Colonic mucosa (tissue), 4 donors: ENCODE measurements at places on chromosomes 2 and 18. TPM values are rescaled to one million over a fixed set of nuclear protein-coding genes. Genes with fewer than 3 reads are reported as not detected.

The HK2 gene
- 396 TPM for total RNA-seq

- no peak overlapping the region for H3K4me3 ChIP-seq
- no peaks in the 10 kb centered on the region for H3K4me1 ChIP-seq
- no peak overlapping the region for H3K27ac ChIP-seq
- H3K27me3 ChIP-seq = no peaks in the 10 kb centered on the region
- DNase-seq = no peak
These were observed 407.8 kb downstream of the CDH2 start for GRCh38 chr18:27769152-27769551.

- no peak overlapping the region for H3K4me3 ChIP-seq
- H3K4me1 ChIP-seq = no peaks in the 10 kb centered on the region
- no peaks in the 10 kb centered on the region for H3K36me3 ChIP-seq
- H3K27ac ChIP-seq = no peak overlapping the region
- H3K27me3 ChIP-seq = no peaks in the 10 kb centered on the region
- no peak for DNase-seq
These were observed 258.8 kb downstream of the ZNF521 start for GRCh38 chr18:25093141-25093540.

The SP140 gene
- total RNA-seq = 2.2 TPM

The C1GALT1C1L gene
- 0.22 TPM for total RNA-seq

- no peaks in the 10 kb centered on the region for H3K27me3 ChIP-seq
- no peaks in the 10 kb centered on the region for H3K4me1 ChIP-seq
- H3K4me3 ChIP-seq = no peak overlapping the region
- DNase-seq = no peak
These were observed 18.0 kb upstream of the ARHGAP28 start for GRCh38 chr18:6711467-6711866.

- H3K27me3 ChIP-seq = no peaks in the 10 kb centered on the region
- H3K36me3 ChIP-seq = no peaks in the 10 kb centered on the region
These were observed 1291.6 kb upstream of the GYPC start for GRCh38 chr2:125364192-125364983.

- H3K4me3 ChIP-seq = no peak overlapping the region
- no peak overlapping the region for H3K27ac ChIP-seq
- H3K27me3 ChIP-seq = no peaks in the 10 kb centered on the region
These were observed 266.6 kb downstream of the ETAA1 start for GRCh38 chr2:67663776-67664175.

DNA sequence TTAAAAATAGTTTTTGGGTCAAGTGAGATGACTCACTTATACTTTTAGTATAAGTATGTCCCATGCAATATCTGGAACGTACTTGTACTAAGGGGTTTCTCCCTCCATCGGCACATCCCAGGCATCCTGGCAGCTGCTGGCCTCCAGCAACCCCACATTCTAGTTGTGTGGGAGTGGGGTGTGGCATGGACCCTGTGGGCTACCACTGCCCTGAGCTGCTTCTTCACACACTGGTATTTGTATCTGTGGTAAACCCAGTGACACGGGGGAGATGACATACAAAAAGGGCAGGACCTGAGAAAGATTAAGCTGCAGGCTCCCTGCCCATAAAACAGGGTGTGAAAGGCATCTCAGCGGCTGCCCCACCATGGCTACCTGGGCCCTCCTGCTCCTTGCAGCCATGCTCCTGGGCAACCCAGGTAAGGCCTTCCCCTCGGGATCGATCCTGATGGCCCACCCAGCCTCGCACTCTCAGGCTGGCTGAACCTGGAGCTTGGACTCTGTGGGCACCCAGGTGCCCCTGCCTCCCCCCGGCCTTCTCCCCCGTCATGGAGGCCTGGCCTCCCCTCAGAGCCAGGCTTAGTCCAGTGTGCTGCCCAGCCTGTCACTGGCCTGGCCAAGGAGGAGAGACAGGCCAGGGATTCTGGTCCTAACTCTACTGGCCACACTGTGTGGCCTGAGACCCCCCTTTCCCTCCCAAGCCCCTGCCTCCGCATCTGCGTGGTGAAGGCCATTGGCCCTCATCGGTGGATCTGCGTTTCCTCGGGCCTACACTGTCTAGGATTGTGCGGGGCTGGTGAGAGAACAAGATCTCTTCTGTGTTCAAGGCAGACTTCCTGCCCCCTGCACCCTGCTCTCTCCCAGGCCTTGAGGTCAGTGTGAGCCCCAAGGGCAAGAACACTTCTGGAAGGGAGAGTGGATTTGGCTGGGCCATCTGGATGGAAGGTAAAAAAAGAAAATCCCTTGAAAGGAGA lies at the start of gene GNLY:
Gene GNLY, plus strand, starts transcription at position 307 of the 974 bp plus-strand sequence. Its CDS starts 61 bp downstream, at position 368.
- no peak within 1 kb of the TSS for H3K4me3 ChIP-seq
- no peak for DNase-seq
- no peaks in the 10 kb centered on the region for H3K36me3 ChIP-seq
- no peak within 1 kb of the TSS for H3K27ac ChIP-seq
- no peaks in the 10 kb centered on the region for H3K4me1 ChIP-seq

DNA sequence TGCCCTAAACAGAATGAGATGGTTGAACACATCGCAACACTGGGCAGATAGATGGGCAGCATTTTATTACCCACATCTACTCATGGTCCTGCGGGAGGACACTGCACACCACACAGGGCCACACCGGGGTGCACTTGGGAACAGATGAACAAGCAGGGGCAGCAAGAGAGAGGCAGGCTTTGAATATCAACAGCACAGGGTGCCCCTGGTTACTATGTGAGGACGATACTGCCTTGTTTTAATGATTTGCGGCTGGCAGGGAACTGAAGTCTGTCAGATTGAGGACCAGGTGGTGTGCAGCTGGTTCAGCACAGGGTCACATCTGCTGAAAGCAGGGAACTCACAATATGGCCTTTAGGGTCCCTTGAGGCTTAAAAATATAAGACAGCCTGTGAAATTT lies 195.7 kb downstream of the PIEZO2 start:
- H3K27ac ChIP-seq = no peak overlapping the region
- no peaks in the 10 kb centered on the region for H3K36me3 ChIP-seq

The CENPA gene
- 6.5 TPM for total RNA-seq

DNA sequence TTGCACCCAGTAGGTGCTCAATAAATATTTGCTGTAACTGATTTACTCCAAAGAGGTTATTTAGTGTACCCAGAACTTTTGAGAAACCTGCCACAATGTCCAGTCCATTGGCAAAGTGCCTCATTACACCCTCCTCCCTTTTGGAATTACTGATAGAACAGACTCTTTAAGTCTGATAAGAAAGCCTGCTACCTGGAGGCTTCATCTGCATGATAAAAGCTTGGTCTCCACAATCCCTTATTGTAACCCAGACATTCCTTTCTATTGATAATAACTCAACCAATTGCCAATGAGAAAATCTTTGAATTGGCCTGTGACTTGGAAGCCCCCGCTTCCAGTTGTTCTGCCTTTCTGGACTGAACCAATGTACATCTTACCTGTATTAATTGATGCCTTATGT lies 281.2 kb upstream of the FBXO11 start:
- H3K4me3 ChIP-seq = no peak overlapping the region
- no peak for DNase-seq
- H3K4me1 ChIP-seq = no peaks in the 10 kb centered on the region
- H3K36me3 ChIP-seq = no peaks in the 10 kb centered on the region

DNA sequence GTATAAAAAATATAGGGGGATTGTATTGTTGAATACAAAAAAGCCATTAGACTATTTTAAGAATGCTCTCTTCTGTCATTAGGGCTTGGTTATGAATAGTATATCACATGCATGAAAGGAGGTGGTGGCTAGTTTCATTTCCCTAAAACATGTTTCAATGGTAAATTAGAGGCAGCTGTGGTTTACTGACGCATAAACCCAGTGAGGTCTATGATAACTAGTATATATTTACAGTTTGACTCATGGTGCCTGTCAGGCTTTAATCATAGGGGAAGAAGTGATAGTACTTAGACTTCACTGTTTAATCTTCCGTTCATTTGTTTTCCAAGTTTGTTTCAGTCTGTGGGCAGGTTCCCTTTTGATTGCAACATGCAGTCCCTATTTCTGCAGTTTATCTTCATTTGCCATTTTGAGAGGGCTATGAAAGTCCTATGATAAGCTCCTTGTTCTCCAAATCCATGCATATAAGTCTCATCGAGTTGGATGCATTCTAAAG lies 55.1 kb upstream of the MAP4K3 start:
- H3K27ac ChIP-seq = peak overlapping the region; percentile 3
- no peaks in the 10 kb centered on the region for H3K36me3 ChIP-seq
- H3K4me1 ChIP-seq = no peaks in the 10 kb centered on the region
- H3K4me3 ChIP-seq = no peak overlapping the region
- H3K27me3 ChIP-seq = no peaks in the 10 kb centered on the region

DNA sequence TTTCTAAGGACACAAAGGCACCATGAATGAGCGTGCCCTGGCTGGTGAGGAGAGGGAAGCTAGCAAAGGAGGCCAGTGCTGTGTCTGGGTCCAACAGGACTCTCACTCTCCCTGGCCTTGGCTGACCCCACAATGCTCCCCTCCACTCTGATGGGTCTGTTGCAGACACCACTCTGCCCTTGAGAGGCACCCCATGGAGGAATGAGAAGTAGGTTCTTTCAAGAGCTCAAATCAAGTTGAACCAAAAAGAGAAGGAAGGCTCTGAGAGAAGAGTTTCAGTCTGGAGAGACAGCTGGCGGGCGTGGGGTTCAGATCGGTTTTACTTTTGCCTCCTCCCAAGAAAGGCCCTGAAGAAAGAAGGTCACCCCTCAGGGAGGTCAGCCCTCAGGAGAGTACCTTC lies 18.4 kb downstream of the TMEM247 start:
- DNase-seq = peak; percentile 10
- no peak overlapping the region for H3K27ac ChIP-seq
- no peaks in the 10 kb centered on the region for H3K36me3 ChIP-seq
- no peaks in the 10 kb centered on the region for H3K27me3 ChIP-seq

The DLGAP1 gene
- 0.50 TPM for total RNA-seq

The CYP1B1 gene
- total RNA-seq = 1.3 TPM

The PLGLB1 gene
- total RNA-seq = 2.5 TPM

DNA sequence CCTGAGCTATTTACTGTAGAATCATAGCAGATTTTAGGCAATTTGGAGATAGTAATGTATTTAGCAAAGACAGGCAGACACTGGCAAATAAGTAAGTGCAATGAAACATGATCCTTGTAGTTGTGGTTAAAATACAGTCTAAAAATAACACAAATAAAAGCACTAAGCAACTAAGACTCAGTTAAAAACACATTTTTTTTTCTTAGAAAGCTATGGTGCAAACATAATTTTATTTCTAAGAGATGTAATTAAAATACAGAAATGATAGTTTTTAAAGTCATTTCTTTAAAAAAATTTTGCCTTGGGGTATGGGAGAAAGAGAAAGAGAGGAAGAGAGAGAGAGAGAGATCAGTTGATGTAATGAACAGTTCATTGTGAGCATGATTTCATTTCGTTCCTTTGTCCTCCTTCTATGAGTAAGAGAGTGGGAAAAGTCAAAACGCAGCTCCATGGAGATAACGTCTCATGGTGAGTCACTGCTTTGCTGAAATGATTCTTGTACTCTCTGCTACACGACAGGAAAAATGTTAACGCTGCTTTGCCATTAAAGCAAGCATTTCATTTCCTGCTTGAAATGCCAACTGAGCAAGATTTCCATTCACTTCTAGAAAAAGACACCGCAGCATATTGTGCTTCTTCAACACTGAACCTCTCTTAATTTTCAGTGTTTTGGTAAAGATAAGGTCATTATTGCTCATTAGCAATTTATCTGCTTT lies 61.3 kb upstream of the PGAP1 start:
- H3K4me3 ChIP-seq = no peak overlapping the region
- no peaks in the 10 kb centered on the region for H3K36me3 ChIP-seq
- no peak for DNase-seq
- H3K4me1 ChIP-seq = no peaks in the 10 kb centered on the region
- H3K27me3 ChIP-seq = no peaks in the 10 kb centered on the region

DNA sequence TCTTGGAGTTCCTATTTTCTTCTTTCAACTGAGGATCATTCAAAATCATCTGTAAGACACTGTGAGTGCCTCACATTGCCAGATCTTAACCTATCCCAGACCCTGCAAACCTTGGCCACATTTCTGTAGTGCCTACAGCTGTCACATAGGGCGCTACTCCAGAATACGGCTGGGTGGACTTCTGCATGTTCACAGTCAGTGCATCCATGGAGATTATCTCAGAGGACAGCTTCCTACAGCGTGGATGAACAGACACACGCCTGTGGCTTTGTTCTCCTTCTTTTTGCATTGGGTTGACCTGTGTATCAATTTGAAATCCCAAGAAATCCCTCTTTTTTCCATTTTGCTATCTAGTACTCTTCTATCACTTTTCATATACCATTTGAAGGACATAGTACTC lies 1.9 kb upstream of the KLHL29 start:
- no peaks in the 10 kb centered on the region for H3K4me1 ChIP-seq
- H3K27me3 ChIP-seq = peaks cover 12% of the 10 kb centered on the region
- H3K27ac ChIP-seq = no peak overlapping the region

The ITGA4 gene
- 4.1 TPM for total RNA-seq

DNA sequence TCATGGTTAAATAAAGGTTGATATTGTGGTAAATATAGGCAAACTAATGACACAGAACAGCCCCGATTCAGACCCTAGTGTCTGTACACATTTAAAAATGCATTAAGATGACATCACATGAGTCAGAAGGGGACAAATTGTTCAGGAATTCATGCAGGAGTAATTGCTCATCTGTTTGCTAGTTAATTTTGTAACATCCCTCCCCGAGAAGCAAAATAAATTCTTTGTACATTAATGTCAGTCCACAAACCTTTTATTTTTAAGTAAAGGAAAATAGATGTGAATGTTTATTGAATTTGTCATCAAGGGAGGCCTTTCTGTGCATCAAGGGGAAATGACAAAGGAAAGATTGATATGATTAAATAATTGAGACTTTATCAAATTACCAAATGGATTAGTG lies 69.9 kb downstream of the SH3BP4 start:
- H3K4me3 ChIP-seq = no peak overlapping the region
- no peaks in the 10 kb centered on the region for H3K36me3 ChIP-seq
- H3K4me1 ChIP-seq = peaks cover 4% of the 10 kb centered on the region
- DNase-seq = no peak

DNA sequence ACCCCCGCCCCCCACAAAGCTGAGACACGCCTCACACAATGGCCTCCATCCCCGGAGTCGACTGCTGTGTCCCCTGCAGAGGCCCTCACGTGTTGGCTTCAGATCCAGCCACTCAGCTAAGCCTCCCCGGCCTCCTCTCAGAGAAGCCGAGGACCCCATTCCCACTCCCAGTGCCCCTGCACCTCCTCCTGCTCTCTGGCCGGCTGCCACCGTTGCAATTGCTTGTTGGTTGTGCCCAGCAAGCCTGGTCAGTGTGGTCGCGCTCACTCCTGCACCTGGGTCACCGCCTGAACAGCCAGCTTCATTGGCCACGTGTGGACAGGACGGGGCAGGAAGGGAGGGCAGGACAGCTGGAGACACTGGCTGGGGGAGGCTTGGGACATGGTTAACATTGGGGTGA lies 191.5 kb upstream of the SALL3 start:
- H3K4me1 ChIP-seq = no peaks in the 10 kb centered on the region
- no peak overlapping the region for H3K4me3 ChIP-seq
- DNase-seq = no peak
- no peaks in the 10 kb centered on the region for H3K36me3 ChIP-seq

- H3K36me3 ChIP-seq = no peaks in the 10 kb centered on the region
- H3K27me3 ChIP-seq = no peaks in the 10 kb centered on the region
- H3K27ac ChIP-seq = no peak overlapping the region
These were observed 127.8 kb downstream of the FBXO15 start for GRCh38 chr18:74019864-74020263.

The LCLAT1 gene
- 25.5 TPM for total RNA-seq

The HSBP1L1 gene
- total RNA-seq = 59.6 TPM

The TXNDC2 gene
- not detected for total RNA-seq

- H3K27me3 ChIP-seq = no peaks in the 10 kb centered on the region
- H3K4me1 ChIP-seq = no peaks in the 10 kb centered on the region
- peak; percentile 37 for DNase-seq
- H3K27ac ChIP-seq = no peak overlapping the region
- H3K4me3 ChIP-seq = no peak overlapping the region
These were observed 629.1 kb downstream of the DPP10 start for GRCh38 chr2:115071534-115071933.
